ENCODE measurements at places on chromosomes 13 and 19.

DNA sequence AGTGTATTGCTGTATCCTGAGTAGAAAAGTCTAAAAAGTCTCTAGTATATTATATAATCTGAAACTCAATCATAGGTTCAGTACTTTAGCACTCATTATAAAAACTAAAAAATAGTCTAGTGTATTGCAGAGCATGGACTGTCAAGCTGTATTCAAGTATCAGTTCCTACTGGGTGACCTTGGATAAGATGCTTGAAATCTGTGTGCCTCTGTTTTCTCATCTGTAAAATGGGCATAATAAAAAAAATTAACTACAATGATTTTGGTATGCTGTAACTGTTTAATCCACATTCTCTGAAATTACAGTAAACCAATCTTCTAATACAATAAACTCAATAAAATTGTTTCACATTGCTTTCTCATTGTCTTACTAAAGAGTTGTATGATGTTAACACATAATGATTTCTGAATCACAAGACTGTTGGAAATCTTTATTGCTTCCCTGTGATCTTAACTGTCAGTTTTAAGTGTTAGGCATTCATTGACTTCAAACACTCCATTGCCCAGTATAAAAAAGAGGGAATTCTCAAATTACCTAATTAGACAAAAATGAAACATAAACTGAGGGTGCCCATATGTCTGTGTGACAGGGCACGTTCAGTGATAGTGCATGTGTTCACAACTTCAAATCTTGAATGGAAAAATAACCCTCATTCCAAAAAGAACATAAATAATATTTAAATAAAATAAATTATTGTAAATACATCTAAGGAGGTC lies 2.2 kb downstream of the STARD13 start:
- DNase-seq, result no peak

DNA sequence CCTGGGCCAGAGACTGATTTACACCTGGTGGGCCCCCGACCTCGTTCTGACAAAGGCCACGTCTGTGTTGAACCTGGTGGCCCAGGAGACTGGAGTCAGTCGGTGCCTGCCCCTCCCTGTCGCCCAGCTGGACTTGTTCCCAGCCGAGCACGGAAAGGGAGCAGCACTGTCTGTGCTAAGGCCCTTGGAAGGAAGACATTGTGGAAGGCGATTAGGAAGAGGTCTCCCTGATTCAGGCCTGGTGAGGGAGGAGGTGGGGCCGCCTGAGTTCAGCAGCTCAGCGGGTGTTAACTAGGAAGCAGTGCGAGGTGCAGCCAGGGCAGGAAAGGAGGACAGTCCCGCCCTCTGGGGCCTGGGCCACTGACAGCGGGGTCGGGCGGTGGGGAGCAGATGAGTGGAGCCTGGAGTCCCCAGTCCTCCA lies 64.7 kb downstream of the GPR12 start:
- no peak for DNase-seq

DNA sequence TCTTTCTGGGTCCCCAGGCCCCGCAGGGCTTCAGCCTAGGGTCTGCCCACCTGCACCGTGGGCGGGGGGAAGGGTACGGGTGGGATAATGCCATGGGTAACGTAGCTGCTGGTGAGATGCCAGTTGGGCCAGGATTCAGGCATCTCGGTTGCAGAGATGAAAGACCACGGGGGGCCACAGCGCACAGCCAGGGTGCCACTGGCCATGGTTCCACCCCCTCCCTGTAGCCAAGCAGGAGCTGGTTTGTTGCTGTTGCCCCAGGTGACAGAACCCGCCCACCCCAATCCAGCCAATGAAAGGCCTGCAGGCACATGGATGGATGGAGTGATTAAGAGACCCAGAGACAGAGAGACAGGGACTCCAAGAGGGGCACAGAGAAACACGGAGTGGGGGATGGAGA lies 1.0 kb upstream of the CGB7 start:
- no peak for DNase-seq

DNA sequence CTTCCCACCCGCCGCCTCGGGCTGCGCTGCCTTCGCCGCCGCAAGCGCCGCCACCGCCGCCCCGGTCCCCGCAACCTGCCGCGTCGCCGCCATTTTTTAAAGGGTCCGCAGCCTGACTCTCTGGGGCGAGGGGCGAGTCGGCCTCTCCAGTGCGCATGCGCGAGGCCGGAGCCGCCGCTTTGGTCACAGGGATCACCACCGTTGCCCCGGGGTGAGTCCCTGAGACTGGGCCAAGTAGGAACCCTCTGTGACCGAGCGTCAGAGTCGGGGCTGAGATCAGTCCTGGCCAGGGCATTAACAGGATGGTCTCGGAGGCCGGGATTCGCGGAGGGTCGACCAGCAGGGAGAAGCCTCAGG lies 42.6 kb downstream of the ZNF146 start:
- DNase-seq, result no peak

DNA sequence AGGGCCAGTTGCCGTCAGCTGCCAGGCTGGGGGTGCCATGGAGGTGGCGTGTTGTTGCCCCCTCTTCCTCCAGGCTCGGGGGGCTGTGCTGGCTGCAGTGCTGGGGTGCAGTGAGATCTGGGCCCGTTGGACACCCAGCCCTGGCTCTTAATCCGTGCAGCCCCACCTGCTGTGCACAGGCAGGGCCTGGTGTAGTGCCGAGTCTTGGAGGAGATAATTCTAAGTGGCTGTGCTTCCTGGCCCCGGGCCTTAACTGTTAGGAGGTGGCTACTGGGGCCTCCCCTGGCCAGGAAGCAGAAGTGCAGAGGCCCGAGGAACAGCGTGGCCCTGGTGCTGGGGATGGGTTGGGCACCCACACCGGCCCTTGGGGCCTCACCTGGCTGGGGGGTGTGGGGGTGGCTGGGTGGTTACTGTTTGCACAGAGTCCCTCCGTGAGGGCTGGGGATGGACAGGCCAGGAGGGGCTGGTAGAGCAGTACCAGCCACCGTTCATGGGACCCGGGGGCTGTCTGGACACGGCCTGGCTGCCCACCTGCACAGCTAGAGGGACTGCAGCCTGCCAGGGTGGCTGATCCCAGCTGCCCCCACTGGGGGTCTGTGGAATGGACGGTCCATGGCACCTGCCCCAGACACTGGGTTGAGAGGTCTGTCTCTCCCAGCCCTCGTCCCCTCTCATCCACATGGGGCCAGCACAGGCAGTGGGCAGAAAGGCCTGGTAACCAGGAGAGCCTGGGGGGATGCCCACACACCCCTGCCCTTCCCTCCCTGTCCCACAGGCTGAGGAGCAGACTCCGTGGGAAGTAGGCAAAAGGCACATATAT lies 3.3 kb downstream of the GPX4 start:
- DNase-seq, result no peak

GRCh38 chr19:47095476-47096099 lies 18.0 kb downstream of the ZC3H4 start:
- no peak for DNase-seq

GRCh38 chr13:83980331-83980730 lies 98.1 kb upstream of the SLITRK1 start:
- DNase-seq, result no peak

- DNase-seq, result no peak
Measured at GRCh38 chr13:110209950-110210603, 96.9 kb downstream of the COL4A1 start.

DNA sequence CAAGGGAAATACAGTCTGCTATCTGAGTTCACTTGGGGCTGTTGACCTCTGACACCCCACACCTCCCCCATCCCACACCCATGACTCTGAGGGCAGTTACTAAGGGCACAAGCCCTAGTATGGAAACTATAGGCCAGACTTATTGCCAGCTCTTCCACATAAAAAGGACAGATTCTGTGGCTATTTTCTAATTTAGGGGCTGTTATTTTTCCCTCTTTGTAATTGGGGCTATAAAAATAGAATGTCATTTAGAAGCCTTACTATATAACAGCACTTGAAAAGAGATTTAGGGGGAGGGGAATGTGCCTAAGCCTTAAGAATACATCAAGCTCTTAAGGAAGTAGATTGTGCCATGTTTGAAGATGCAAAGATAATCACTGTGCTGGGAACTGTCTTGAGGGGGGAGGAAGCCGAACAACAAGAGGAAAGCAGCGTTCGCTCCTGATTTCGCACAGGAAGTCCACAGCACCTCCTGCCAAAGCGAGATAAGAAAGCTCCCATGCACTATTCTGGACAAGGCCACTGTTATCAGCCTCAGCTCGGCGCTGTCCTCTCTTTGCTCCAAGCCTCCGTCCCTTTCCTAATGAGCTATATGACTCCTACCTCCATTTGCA lies 86.6 kb downstream of the FLT1 start:
- DNase-seq, result no peak

DNA sequence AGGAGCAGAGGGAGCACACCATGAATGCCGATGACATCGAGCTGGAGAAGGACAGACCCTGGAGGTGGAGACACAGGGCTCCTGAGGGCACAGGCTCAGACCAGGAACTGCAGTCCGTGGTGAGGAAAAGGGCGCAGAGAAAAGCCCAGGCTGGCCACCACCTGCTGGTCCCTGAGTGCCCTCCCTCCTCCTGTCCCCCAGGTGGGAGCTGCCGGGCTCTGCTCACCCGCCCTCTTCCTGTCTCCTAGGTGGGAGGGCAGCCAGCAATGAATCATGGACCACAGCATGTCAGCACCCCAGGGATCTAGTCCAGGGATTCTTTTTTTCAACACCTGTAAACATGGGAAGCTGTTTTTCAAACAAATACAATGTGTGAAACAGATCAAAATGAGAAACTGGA lies 94.6 kb upstream of the ARHGEF7 start:
- DNase-seq, result no peak

DNA sequence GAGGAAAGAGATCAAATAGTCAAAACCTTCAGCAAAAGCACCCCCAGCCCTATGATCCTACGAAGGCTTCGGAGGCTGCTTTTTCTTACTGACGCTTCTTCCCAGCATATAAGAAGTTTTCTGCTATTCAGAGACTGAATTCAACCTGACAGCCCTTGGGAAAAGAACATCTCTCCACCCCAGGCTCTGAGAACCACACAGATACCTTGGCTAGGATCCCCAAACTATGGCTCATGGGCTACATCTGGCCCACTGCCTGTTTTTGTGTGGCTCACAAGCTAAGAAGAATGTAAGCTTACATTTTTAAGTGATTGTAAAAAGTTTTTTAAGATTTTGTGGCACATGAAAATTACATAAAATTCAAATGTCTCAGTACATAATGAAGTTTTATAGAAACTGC lies 3.0 kb downstream of the SLC15A1 start:
- no peak for DNase-seq

- DNase-seq, result no peak
Measured at GRCh38 chr19:13039211-13039789, 44.0 kb downstream of the NFIX start.

- no peak for DNase-seq
Measured at GRCh38 chr13:62014299-62014698, 598.6 kb upstream of the PCDH20 start.

- no peak for DNase-seq
Measured at GRCh38 chr13:101115762-101116171, 300.5 kb downstream of the NALCN start.

DNA sequence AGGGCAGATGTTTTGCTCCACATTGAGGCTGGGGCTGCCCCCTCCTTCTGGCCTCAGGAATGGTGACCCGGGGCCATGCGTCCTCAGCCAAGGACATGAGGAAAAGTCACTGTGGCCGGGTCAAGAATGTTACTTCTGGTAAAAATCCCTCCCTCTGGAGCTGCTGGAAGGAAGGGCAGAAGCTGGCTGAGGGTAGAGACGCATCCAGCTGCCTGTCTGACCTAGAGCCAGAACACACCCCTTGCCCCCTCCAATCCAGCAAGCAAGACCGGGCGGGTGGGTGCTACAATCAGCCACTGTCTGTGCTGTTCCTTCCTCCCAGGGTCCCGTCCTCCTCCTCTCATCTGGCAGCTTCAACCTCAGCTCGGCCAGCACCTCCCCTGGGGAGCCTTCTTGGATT lies 59.0 kb downstream of the PTPRS start:
- no peak for DNase-seq

DNA sequence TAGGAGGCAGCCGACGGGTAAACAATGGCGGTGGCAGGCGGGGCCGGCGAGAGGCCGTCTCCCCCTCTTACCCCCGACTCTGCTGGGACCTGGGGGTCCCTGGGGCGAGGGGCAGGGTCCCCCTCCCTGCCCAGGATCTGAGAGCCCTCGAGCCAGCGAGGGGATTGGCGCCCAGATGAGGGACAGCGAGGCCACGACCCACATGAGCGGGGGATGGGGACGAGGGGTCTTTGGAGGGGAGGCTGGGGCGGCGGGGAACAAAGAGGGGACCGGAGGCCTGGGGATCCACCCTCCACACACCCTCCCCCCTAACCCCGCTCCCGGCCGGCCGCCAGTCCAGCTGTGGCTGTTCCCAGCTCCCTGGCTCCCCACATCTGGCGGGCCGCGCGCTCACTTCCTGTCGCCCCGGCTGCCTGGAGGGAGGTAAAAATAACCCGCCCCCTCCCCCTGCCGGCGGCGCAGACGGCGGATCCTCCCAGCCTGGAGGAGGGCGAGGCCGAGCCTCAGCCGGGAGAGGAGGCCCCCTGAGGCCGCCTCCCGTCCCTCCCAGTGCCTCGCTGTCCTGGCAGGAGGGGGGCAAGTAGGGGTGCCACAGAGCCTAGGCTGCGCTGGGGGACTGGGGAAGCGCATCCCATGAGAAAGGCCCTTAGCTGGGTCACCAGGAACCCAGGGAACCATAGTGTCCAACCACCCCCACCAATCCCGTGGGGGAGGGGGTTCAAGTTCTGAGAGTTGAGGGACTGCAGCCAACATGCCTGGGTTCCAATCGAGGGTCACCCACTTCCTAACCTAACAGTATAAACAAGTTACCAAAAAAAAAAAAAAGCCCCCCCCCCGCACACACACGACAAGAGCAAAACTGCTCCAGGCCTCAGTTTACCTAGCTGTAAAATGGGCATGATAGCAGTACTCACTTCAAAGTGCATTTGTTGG lies 29.3 kb upstream of the NANOS3 start:
- peak; percentile 82 for DNase-seq

DNA sequence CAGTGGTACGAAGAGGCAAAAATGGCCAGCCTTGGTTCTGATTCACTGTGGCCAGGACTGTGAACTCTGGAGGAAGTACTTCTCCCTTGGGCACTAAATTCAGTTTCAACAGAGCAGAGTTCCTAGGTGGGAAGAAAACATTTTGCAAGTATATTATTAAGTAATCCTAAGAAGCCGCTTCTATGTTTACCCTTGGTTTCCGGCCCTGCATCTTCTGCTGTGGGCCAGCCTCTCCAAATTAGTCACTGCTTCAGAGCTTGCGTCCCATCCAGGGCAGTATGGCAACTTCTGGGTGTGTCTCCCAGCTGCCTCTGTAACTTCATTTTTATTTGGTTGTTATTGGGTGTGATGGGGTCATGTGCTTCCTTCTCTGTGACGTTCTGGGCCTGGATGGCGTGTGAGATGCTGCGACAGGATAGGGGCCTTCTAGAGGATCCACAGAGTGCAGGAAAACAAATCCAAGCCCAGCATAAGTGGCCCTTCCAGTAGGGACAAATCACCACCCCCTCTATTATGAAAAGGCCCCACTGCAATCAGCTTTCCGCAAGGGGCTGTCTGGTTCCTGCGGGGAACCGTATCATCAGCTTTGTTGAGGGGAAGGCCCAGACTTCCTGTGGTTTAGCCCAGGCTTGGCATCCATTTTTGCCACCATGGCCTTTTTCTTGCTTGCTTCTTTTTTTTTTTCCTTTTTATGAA lies 55.1 kb upstream of the C1QTNF9 start:
- peak; percentile 10 for DNase-seq

DNA sequence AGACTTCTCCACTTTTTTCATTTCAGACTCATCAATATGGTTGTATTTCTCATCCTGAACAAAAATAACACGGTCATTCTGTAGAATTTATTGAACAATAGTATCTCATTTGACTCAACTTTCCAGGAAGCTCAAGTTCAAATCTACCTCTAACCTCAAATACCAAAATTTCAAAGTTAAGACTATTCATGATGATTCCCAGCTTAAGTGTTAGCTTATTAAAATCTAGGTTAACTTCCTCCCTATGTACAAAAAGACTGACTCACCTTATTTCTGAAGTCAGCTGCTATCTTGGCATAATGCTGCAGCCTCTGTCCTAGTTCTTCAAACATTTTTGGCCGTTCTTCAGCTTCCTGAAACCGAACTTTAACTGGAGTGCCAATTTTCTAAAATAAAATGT lies 23.2 kb downstream of the HSPH1 start:
- DNase-seq, result no peak
